Right ventricle myocardium superior (tissue), 1 donor: ENCODE measurements at places on chromosomes 13 and 19. TPM values are rescaled to one million over a fixed set of nuclear protein-coding genes. Genes with fewer than 3 reads are reported as not detected.

Gene STXBP2
- total RNA-seq = 7.0 TPM

Gene FLT1
- 42.0 TPM for total RNA-seq

Gene MYH14
- total RNA-seq = 121 TPM

Gene ANGPTL8
- total RNA-seq = 0.40 TPM

Gene ZNF560
- not detected for total RNA-seq

Gene LILRB1
- total RNA-seq = 1.7 TPM

Gene FFAR1
- total RNA-seq = not detected

Gene CASP14
- total RNA-seq = not detected

DNA sequence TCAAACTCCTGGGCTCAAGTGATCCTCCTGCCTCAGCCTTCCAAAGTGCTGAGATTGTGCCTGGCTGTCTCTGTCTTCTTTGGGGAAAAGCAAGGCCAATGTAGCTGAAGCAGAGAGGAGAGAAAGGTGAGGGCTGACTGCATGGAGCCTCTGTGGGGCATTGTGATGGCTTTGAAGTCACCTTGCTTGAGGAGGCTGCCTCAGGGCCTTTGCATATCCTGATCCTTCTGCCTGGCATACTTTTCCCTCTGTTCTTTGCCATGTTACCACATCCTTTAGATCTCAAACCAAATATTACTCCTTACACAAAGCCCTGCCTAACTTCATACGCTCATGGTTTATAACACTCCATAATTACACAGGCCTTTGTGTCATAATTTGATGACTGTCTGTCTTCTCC is 9.4 kb upstream of the PPP5C start:
- DNase-seq = no peak

GRCh38 chr19:15331419-15332310 is 674 bp downstream of the BRD4 start:
- DNase-seq = peak; percentile 71

DNA sequence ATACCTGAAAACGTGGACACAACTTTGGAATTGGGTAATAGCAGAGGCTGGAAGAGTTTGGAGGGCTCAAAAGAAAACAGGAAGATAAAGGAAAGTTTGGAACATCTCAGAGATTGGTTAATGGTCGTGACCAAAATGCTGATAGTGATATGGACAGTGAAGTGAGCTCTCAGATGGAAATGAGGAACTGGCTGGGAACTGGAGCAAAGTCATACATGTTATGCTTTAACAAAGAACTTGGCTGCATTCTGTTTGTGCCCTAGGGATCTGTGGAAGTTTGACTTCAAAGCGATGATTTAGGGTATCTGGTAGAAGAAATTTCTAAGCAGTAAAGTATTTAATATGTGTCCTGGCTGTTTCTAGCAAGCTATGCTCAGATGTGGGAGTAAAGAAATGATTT is 136.2 kb downstream of the DNAJC3 start:
- DNase-seq = no peak

DNA sequence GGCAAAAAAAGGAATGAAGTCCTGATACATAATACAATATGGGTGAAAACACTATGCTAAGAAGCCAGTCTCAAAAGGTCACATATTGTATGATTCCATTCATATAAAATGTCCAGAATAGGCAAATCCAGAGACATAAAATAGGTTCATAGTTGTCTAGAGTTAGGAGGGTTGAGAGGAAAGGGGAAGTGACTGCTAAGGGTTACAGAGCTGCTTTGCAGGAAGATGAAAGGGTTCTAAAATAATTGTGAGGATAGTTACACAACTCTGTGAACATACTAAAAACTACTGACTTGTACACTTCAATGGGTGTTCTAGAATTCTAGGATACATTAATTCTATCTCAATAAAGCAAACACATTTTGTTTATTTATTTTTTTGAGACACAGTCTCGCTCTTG is 25.7 kb downstream of the CAB39L start:
- DNase-seq = no peak

DNA sequence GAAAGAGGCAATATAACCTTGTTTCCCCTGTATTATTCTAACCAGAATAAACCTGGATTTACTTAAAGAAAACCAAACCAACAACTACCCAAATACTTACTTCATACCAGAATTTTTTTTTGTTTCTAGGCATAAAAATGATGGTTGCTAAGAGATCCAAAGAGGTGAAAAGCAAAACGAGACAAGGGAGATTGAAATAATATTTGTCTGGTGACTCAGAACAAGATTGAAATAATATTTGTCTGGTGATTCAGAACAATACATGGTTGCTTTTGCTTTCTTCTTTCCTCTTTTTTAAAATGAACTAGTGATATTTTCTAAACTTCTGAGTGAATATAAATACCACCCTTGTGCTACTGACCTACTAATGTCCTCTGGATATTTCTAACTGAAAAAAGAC is 592.9 kb downstream of the KCTD12 start:
- DNase-seq = no peak

GRCh38 chr13:78632996-78633395 is 26.0 kb downstream of the OBI1 start:
- DNase-seq = no peak

DNA sequence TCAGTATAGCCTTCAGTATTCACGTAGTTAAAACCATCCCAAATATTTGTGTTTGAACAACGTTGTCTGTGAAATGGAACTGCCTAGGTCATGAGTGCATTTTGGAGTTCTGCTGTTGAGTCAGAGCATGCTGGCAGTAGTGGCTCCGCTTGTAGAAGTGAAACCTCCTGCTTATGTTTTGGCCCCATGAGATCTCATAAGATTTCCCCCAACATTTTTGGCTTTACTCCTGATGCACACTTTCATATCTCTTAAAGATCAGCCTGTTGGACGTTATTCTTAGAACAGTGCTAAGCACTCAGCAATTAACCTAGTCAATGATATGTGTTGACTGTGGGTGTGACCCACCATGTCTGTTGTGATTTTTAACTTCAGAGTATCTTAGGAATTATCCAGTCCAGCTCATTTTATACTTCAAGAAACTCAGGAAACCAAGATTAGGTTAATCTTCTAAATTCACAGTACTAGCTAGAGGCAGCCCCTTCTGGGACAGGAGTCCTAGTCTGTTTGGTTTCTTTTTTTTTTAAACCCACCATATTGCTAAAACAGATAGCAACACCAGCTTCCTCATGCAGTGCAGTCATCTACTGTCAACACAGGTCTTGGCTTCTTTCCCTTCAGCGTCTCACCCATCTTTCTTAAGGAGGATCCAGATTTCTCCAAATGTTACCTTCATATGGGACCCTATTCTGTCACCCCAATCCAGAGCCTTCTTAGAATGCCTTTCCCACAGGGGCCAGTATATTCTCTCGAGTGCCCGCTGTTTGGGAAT is 26.2 kb downstream of the RAP2A start:
- no peak for DNase-seq

- no peak for DNase-seq
Measured at GRCh38 chr13:78012046-78012445, 93.4 kb upstream of the EDNRB start.

- DNase-seq = no peak
Measured at GRCh38 chr13:46541210-46541609, 11.8 kb upstream of the LRCH1 start.

DNA sequence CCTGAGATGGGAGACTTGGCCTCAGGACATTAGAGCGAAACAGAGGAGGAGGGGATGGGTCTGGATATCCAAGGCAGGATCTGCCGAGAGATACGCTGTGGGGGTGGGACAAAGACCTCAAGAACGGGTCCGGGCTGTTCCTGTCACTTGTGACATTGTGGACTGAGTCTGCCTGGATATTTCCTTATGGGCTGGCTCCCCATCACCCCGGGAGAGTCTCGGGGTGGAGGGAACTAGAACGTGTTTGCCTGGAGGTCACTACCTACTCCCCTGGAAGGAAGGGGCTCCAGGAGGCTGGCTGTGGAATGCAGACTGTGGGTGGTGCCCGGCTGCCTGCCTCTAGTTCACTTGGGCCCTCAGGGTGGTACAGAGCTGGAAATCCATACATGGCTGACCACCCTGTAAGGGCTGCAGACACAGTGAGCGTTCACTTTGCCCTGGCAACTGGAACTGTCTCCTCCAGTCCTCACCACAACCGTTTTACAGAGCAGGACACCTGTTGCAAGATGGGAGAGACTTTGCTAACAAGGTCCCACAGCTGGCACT is 26.4 kb downstream of the DNM2 start:
- DNase-seq = no peak

DNA sequence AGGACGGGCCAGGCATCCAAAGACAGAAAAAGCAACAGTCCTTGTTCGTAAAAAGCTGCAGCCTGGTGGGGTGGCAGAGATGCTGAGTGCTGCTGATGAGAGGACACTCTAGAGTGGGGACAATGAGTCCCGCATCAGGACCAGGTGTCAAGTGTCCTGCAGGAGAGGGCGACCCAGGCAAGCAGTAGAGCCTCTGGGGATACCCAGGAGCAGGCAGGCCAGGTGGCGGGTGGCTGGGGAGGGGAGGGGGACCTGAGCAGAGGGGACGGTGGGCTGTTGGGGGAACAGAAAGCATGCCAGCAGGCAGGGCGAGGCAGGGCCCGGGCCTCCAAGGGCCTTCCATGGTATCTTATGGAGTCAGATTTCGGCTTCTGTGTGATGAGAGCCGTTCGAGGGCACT is 35.8 kb downstream of the GGACT start:
- no peak for DNase-seq

DNA sequence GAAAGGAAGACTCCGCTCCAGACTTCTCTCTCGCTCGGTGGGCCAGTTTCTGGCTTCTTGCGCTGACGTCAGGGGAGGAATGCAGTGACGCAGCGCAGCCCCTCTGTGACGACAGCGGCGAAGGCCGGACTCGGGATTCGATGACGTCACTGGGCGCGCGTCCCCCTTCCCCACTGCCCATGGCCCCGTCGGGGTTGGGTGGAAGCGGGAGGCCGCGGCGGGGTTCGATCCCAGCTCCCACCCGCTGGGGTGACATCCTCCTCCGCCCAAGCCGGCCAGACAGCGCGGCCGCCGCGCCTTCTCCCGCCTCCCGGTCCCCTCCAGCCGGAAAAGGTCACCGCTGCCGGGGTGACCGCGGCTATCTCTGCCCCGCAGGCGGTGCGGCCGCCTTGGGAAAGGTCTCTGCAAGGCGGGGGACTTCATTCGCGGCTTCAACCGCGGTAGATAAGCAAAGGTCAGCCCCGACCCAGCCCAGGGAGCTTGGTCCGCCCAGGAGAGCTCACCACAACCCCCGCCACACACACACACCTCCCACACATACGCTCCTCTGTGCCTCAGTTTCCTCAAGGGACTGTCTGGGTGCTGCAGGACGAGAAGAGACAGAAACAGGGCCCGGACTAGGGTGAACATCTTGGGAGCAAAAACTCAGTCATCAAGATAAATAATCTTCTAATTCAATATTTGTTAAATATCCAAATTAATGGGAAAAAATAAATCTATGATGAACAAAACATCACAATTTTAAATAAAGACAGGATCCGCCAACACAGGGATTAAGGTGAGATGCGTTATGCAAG is 844 bp upstream of the RFX1 start:
- DNase-seq = peak; percentile 93

DNA sequence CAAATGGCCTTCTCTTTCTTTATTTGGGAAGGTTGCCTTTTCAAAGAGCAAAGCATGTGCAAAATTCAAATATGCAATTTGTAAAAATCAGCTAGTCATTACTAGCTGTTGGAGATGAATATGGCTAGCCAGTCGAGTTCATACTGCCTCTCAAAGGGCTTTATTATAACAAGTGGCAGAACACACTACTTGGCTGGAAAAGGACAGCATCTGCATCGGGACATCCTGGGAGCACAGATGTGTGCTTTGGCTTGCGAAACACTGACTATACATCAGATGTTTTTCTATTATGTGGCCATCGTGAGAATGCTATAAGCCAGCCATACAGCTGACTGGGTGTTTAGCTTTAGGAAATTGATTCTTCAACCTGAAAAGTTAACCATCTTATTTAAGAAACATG is 424.2 kb downstream of the KCTD12 start:
- DNase-seq = no peak

DNA sequence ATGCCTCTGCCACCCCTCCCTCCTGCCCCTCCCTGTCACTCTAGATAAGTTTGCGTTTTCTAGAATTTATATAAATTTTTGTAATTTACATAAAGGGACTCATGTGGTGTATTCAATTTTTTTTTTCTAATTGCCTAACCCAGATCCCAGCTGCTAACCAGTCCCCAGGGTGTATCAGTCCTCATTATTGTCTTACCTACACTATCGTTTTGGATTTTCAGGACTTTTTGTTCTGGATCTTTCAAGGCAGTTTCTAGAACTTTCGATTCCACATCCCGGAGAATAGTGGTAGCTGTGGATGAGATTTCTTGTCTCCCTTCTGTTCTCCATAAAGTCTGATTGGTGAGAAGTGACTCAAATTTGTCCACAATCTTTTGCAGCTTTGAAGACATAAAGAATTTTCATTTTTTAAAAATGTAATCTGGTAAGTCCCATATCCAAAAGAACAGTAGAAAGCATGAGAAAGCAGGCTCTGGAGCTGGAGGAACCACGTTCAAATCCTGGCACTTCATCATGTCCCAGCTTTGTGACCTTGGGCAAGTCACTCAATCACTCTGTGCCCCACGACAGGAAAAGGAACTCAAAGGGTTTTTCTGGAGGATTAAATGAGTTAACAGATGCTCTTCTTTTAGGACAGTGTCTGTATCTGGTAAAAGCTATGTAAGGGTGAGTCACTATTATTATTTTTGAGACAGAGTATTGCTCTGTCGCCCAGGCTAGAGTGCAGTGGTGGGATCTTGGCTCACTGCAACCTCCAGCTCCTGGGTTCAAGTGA is 19.7 kb downstream of the ADGRE3 start:
- no peak for DNase-seq

- peak; percentile 84 for DNase-seq
Measured at GRCh38 chr19:42176990-42177685, 40.3 kb downstream of the DEDD2 start.

DNA sequence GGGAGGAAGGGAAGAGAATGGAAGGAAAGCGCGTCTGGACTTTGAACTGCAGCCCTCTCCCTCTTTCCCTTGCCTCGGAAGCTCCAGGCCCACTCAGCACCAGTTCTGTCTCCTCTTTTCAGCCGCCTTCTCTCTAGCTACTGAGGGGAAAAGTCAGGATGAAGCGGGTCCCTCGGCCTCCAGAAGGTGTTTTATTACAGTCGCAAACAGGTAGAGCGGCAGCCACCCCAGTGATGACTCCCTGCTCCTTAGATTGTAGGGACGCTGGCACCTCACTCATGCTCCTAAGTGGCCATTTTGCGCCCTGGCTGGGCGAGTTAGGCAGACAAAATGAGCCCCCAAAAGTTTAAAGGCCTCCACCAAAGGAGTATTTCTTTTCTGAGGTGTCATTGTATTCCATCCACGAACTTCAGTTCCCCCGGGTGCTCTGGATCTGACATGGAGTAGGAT is 954 bp upstream of the STK24 start:
- no peak for DNase-seq

DNA sequence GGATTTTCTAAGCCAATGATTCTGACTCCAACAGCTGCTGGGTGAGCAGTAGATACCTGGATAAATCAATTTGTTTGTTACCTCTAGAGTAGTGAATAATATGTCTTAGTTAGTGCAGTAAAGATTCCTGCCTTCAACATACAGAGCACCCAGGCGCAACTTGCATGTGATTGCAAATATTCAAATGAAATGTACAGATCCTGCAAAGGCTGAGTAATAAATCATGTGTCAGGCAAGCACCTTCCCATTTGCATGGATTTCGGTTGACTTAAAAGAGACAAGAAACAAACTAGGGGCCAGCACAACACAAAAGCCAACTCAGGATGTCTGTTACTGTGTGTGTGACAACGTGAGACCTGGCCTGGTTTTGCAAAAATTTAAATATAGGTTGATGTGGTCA is 79.7 kb downstream of the TNFSF11 start:
- DNase-seq = no peak

- no peak for DNase-seq
Measured at GRCh38 chr13:29538652-29539040, 56.8 kb downstream of the SLC7A1 start.

GRCh38 chr19:46692918-46693722 is 23.8 kb downstream of the PRKD2 start:
- no peak for DNase-seq

- no peak for DNase-seq
Measured at GRCh38 chr13:95385798-95386197, 84.5 kb upstream of the ABCC4 start.
